ENCODE measurements at places on chromosomes 11 and 22. TPM values are rescaled to one million over a fixed set of nuclear protein-coding genes. Genes with fewer than 3 reads are reported as not detected.

SULT4A1 gene
- total RNA-seq, result 12.6 TPM

MPPED2 gene
- total RNA-seq, result 2.4 TPM

MUC5AC gene
- not detected for total RNA-seq

DNA sequence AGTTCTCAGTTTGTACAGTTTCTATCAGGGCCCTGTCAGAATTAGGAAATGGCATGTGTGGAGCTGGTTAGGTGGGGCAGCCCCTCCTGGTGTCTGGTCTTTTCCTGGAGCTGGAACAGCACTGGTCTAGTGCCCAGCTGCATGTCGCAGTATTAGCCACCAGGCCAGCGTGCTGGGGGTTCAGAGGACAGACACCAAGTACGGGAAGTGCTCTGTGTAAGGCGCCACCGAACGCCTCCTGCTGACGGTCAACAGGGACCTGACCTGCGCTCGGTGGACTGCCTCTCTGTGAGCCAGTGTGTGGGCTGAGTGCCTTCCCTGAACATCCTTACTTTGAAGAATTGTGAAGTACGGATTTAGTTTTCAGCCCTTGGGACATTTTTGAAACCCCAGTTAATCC is 33.9 kb downstream of the AP2A2 start:
- no peak for DNase-seq

DNA sequence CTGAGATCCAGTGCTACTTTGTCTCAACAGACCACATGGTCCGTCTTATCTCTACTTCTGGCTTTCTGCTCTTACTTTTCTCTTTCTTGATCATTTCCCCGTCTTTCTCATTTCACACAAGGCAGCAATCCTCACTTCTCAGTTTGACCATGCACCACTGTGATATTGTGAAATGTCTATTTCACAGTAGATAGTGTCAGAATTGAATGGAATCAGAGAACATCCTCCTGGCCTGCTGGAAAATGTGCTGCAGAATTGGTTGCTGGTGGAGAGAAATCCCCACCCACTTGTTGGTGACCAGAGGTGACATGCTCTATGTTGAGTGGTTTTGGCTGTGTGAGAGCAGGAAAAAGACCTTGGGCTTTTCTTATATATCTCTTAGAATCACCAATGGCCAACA is 57.8 kb upstream of the RCN1 start:
- DNase-seq, result no peak

DNA sequence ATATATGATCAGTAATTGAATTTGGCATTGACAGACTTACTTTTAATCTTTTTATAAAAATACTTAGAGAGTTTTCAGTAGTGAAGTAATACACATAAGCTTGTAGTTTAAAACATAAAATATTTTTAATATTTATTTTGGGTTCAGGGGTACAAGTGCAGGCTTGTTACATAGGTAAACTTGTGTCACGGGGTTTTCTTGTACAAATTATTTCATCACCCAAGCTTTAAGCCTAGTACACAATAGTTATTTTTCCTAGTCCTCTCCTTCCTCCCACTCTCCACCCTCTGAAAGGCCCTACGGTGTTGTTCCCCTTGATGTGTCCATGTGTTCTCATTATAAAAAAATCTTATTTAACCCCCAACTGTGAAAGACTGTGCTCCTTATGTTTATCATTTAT is 1397.8 kb upstream of the RAG2 start:
- no peak for DNase-seq

DNA sequence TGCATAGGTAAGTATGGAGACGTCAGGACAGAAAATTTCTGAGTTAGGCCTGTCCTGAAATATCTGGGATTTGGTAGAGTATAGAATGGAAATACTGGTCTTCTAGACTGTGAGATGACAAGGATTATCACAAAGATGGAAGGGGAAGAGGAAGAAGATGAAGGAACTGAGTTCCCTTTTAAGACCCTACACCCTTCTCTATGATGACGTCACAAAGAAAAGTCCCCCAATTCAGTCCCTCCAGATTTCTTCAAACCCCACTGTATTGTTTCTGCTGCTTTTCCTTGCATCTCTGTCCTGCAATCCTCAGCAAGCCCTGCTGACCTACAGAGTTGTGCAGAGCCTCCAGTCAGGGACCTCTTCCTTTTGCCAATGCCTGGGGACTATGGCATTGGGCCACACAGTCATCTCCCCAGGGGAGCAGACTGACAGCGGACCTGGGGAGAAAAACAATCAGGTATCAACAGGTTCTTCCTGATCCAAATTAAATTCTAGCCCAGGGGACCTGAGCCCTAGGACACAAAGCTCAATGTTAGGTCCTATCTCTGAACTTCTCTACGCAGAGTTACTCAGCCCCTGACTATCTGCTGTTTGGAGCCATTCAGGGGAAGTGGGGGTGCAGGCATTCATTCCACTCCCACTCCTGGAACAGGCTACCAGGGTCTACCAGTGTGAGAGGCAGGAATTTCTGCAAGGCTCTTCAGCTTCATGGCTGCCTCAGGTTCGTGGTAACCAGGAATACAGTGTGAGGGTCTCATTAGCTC is 49.2 kb upstream of the POU2AF1 start:
- no peak for DNase-seq

GRCh38 chr11:100861212-100861611 is 174.1 kb downstream of the ARHGAP42 start:
- DNase-seq, result no peak

- DNase-seq, result no peak
Measured at GRCh38 chr11:37141707-37142106, 543.7 kb upstream of the RAG2 start.

- DNase-seq, result no peak
Measured at GRCh38 chr22:50606946-50607658, 6.5 kb downstream of the MAPK8IP2 start.

DNA sequence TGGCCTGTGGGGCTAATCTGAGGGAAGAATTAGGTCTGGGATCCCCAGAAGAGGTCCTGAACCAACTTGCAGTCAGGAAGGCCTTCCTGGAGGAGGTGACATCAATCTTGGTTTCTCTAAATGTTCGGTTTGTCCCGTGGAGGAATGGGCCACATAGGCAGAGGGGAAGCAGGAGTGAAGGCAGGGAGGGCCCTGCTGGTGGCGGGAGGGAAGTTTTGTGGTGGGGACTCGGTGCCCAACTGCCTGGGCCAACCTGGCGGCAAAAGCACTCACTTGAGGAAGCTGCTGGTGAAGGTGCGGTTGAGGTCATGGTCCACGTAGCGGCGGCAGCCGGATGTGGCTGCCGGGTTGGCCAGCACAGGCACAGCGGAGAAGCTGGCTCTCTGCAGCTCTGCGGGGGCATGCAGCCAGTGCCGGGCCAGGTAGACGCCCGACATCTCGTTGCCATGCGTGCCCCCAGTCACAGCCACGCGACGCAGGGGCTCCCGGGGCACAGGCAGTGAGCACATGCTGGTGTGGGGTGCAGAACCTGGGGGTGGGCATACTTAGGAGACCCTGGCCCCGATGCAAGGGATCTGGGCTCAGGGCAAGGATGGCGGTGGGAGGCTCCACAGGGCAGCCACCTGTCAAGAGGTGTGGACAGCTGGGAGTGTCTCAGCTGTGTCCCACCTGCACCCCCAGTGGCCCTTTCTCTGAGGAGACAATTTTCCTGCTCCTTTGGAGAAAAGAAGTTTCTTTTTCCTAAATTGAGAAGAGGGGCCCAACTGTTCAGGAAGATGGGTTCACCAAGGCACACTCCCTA is 3.8 kb downstream of the ACY3 start:
- no peak for DNase-seq

DNA sequence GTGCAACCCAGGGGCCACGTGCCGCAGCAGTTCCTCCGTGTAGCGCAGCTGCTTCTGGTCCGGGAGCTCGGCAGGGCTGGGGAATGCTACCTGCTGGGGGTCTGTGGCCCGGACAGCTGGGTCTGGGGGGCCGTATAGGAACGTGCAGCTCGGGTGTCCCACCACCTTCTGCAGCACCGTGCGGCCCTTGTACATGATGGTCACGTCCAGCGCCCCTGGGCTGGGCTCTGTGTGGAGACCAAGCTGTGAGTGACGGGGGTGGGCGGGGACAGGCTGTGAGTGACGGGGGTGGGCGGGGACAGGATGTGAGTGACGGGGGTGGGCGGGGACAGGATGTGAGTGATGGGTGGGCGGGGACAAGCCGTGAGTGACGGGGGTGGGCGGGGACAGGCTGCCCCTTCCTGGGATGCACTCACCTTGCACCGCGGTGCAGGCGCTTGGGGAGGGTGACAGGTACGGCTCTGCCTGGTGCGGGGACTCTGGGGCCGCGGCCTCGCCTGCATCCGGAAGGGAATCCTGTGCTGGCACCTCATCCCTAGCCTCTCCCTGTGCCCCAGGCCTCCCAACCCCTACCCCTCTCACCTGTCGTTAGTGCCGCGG is 2.3 kb downstream of the IRF7 start:
- DNase-seq, result peak; percentile 82

DNA sequence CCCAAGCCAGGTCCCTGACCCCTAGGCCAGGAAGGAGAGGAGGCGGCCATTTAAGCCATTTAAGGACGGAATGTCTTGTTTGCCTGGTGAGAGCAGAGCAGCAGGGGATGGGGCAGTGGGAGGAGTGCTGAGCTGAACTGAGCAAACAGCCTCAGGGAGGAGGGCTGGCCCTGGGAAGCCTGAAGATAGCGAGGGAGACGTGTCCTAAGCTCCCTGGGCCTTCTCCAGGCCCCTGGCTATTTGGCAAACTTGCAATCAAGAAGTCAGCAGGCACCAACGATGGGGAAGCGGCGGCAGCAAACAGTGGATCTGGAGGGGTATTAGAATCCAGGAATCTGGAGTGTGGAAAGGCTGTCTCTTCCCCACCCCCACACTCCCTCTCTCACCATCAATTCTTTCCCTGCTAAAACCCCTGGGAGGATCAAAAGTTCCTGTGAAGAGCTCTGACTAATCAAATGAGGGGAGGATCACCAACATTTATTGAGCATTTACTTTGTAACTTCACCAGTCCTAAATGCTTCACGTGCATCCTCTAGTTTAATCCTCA is 8.8 kb downstream of the BCL9L start:
- DNase-seq, result peak; percentile 67

- no peak for DNase-seq
Measured at GRCh38 chr22:38347944-38348750, 30.9 kb upstream of the CSNK1E start.

DNA sequence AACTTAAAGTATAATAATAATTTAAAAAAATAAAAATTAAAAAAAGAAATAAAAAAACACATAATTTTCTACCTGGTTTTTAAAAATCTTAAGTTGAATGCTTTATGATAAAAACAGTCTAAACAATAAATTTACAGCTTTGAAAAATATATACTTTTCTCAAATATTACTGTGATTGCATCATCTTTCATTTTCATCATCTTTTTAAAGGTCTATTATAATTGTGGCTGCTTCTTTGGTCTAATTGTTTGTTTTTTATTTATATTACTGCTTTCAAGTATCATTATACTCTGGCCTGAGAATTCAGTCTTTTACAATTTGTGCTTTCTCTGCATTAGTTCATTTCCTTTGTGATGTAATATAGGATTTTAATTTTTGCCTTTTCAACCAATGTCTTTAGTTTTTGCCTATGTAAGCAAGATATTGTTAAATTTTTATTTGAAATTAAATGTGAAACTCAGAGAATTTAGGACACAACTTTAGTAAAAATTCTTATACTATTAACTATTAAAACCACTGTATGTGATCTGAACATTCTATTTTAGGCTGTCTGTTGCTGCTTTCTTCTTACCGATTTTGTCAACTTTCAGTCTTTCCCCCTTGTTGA is 7.3 kb downstream of the CYP2R1 start:
- no peak for DNase-seq

DNA sequence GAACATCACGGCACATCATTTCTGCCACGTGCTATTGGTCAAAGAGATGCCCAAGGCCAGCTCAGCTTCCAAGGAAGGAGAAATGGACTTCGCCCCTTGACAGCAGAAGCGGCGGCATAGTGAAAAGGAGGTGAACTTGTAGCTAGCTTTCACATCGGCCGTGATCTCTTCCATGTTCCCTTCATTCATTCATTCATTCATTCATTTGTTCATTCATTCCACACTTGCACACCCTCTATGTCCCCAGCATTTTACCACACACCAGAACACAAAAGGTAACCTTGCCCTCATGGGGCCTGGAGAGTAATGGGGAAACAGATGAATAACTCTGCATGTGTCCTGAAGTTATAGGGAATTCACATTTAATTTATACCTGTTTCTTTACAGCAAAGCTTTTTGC is 1.1 kb upstream of the CYTH4 start:
- DNase-seq, result no peak

GRCh38 chr22:22893077-22893805 is 5.6 kb downstream of the IGLL5 start:
- no peak for DNase-seq

GRCh38 chr11:133509924-133510697 is 22.2 kb downstream of the OPCML start:
- DNase-seq, result peak; percentile 32

DNA sequence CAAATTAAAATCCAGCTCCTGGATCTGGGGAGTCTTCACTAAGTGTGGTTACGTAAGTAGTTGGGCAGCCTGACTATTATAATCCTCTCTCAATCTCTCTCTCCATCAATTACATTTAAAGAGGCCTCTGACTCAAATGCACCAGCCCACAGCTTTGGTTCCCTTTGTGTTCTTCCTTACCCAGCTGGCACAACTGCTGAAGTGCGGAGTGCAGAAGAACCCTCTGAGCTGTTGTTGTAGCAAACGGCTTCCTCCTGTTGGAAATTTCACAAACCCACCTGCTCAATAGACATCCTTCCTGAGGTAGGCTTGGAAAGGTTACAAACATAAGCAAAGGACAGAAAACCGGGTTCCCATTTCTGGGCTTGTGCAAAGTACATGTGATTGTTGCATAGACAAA is 17.0 kb upstream of the SORL1 start:
- DNase-seq, result no peak

- DNase-seq, result peak; percentile 41
Measured at GRCh38 chr22:50089682-50090411, at the start of gene MOV10L1. TSS of gene MOV10L1 (plus strand) at chr22:50090006. CDS start at chr22:50090089, 83 bp downstream.

GRCh38 chr11:113370634-113371033 is 16.9 kb upstream of the ANKK1 start:
- no peak for DNase-seq

DNA sequence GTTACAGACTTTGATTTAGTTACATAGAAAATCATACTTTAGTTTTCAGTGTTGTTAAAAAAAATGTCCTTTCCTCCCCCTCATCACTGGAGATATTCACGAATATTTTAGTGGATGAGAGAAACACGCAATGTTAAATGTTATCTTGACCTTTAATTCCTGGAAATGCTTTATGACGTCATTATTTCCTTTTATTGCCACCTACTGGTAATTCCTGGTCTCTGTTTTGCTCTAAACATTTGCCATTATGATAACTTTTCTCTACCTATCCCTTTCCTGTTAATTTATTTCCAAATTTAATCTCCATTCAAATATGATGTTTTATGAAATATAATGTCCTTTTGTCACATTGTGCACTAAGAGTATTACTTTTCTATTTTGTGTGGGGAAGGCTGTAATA is 770.6 kb downstream of the FAM181B start:
- DNase-seq, result no peak

DNA sequence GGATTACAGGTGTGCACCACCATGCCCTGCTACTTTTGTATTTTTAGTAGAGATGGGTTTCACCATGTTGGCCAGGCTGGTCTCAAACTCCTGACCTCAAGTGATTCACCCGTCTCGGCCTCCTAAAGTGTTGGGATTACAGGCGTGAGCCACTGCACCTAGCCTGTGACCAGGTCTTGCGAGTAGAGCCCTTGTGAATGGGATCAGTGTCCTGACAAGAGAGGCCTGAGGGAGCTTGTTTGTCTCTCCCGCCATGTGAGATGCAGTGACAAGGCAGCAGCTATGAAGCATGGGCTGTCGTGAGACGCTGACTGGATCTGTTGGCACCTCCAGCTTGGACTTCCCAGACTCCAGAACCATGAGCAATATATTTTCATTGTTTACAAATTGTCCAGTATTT is 69.3 kb downstream of the LRRC32 start:
- no peak for DNase-seq
